ENCODE measurements at places on chromosomes 2 and 18. TPM values are rescaled to one million over a fixed set of nuclear protein-coding genes. Genes with fewer than 3 reads are reported as not detected.
A peak's percentile ranks its signal among the peaks of the same experiment; 100 is the strongest.

CDK15 gene
- 0.61 TPM for total RNA-seq

GAD1 gene
- 0.44 TPM for total RNA-seq

PLGLB2 gene
- 0.86 TPM for total RNA-seq

MLPH gene
- total RNA-seq: 4.3 TPM

MTCL1 gene
- 100 TPM for total RNA-seq

ALPP gene
- total RNA-seq: 0.34 TPM

NYAP2 gene
- 0.32 TPM for total RNA-seq

AKAIN1 gene
- 14.1 TPM for total RNA-seq

PDE1A gene
- 4.2 TPM for total RNA-seq

TXNDC2 gene
- total RNA-seq: not detected

CROCC2 gene
- not detected for total RNA-seq

ALLC gene
- total RNA-seq: not detected

IL37 gene
- not detected for total RNA-seq

DNA sequence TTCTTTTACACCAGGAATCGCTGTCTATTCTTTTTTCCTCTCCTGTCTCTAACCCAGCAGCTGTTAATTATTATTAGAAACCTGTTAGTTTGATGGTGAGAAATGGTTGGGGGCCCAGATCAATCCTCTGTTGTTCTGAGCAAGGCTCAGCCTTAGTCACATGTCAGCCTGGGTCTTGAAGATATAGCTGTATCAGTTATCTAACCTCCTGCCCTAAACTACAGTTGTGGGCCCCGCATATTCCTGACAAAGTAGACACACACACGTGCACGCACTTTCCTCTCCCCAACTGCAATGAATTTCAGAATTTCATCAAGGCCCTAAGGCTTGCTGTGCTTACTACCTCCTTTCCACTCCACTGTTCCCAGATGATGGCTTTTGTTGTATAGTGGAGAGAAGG, 54.6 kb downstream of the OLA1 start:
- DNase-seq: no peak

- DNase-seq: no peak
Measured at GRCh38 chr2:134919341-134920210, 954 bp downstream of the CCNT2 start.

DNA sequence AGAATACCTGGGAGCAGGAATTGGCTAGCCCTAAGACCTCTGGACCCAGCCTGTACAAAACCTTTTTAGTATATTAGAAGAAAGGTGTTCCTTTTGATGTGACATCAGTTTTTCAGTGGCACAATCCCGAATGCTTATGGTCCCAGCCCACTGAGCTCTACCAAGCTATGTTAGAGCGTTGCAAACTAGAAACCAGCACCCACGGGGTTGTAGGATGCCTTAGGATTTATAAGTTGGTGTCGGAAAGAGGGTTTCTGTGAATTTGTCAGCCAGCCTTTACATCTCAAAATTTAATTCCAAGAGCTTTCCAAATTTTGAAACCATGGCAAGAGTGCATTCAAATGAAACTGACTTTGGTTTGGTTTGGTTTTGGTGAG, 499 bp upstream of the LMAN1 start:
- DNase-seq: no peak

DNA sequence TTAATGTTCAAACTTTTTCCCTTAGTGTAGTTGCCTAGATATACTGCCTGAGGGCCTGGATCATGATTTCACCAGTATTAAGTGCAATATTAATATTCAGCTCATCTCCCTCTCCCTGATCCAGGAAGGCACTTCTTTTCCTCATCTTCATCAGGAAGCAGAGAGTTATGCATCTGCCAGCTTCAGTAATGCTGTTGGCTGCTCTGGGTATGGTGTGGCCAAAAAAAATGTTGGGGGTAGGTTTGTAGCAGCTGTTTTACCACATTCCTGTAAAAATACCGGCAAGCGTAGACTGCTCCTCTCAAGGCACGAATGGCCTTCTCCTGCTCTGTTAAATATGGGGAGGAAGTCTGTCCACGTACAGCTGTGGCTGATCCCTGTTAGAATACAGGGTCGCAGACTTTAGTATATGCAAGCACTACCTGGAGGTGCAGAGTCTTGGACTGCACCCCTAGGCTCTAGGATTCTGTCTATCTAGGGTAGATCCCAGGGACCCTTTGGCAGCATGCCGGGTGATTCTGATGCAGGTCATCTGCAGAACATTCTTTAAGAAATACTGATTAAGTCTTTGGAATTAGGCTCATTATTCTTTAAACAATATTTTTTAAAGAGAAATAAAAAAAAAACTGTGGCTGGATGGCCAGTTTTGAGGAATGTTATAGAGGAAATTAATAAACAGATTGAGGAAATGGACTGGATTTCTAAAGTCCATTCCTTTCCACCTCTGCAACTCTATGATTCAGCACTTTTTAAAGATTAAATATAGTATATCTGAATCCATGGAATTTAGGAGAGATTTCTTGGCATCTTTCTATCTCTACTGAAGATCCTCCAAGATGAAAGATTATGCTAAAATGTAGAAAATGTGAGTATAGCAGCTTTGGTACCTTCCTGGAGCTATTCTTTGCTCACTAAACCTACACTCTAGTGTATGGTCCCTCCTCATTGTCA, 21.0 kb upstream of the GLS start:
- no peak for DNase-seq

GRCh38 chr2:122542646-122543045, 787.2 kb downstream of the TSN start:
- DNase-seq: no peak

DNA sequence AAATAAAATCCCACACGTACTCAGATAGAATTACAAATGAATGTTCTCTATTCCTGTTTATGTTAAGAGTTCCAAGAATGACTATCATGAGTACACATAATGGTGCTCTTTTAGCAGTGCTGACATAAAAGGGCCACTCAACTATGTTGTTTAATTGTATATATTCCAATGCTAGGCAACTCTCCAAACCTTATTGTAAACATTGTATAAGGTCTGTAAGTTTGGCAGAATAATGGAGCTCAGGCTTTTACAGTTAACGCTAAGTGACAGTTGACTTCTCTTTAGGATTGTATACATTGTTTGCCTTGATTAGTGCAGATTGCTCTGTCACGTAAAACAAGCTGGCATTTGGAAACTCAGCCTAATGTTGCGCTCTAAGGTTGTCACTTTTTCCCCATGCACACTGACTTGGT, 20.8 kb downstream of the RBMS1 start:
- DNase-seq: no peak

DNA sequence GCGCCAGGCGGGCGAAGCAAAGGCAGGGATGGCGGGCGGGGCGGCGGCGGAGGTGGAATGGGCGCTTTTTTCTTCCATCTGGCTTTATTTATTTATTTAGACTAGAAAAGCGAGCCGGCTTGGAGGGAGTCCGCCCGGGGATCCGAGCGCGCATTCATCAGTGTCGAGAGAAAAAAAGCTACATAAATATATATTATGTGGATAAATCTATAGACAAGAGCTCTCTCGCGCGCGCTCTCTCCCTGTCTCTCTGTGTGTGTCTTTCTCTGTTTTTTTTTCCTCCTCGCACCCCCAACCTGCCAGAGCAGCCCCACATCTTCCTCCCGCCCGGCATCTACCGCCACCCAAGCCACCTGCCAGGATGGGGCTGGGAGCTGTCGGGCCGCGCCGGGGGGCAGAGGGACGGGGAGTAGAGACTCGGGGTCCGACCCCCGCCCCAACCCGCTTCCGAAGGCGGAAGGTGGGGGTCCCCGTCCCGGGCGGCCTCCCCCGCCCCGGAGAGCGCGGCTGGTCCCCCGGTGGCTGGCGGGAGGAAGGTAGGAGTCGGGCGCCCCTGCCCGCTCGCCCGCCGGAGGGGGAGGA, 972 bp upstream of the CELF4 start:
- DNase-seq: peak; percentile 55

- DNase-seq: no peak
Measured at GRCh38 chr2:235780401-235780800, 286.6 kb downstream of the AGAP1 start.

GRCh38 chr2:158822193-158822592, 27.1 kb downstream of the DAPL1 start:
- no peak for DNase-seq

DNA sequence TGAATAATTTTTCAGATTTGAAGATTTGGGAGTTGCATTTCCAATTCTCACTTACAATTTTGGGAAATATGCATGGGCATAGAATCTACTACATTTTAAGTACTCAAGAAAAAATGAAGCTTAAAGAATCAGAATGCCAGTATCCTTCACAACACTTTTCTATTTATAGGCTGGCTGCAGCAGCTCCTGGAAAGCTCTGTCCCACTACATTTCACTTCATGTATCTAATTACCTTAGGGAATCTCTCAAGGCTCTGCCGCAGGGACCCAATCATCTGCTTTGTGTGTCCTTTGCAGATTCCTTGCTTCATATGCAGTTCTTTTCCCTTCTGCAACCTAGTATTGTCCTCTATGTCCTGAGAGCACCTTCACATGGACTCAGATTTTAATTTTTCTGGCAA, 102.9 kb downstream of the NUP35 start:
- DNase-seq: peak; percentile 27

- DNase-seq: no peak
Measured at GRCh38 chr18:63962137-63962536, 7.7 kb upstream of the SERPINB8 start.

GRCh38 chr2:30037016-30037415, 109.8 kb upstream of the YPEL5 start:
- no peak for DNase-seq

GRCh38 chr2:9655441-9656269, 24.9 kb upstream of the YWHAQ start:
- DNase-seq: no peak

- no peak for DNase-seq
Measured at GRCh38 chr2:223976635-223977226, 19.5 kb downstream of the MRPL44 start.

- DNase-seq: no peak
Measured at GRCh38 chr2:124698979-124699565, 674.0 kb downstream of the CNTNAP5 start.

DNA sequence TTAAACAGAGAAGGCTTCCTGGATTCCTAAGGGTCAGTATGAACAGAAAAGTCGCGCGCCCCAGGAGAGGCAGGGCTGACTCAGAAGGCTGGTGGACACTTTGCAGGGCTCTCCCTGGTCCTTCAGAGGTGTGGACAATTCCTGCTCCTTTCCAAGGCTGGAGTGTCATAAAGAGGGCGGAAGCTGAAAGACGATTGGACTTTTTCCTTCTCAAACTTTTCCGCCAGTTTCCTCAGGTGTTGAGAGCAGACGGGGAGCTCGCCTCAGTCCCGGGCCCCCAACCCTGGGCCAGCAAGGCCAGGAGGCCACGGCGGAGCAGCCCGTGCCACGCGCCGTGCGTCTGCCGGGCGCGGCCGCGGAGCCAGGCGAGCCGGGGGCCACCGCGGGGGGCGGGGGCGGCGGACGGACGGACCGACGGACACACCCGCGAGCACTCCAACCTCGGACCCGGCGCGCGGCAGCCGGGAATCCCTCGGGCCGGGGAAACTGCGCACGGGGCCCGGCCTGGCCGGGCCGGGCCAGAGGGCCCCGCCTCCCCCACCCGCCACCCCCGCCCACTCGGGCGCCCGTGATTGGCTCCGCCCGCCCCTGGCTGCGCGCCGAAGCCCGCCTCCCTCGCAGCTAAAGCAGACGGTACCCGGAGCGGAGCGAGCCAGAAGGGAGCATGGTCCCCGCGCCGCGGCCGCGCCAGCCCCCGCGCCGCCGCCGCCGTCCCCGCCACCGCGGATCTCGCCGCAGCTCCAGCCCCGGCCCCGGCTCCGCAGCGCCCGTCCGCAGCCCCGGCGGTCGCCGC, at the start of gene KLHL29:
Gene KLHL29, plus strand, starts transcription at position 629 of the 793 bp plus-strand sequence. CDS start 177,018 bp downstream, outside the sequence.
- peak; percentile 80 for DNase-seq

DNA sequence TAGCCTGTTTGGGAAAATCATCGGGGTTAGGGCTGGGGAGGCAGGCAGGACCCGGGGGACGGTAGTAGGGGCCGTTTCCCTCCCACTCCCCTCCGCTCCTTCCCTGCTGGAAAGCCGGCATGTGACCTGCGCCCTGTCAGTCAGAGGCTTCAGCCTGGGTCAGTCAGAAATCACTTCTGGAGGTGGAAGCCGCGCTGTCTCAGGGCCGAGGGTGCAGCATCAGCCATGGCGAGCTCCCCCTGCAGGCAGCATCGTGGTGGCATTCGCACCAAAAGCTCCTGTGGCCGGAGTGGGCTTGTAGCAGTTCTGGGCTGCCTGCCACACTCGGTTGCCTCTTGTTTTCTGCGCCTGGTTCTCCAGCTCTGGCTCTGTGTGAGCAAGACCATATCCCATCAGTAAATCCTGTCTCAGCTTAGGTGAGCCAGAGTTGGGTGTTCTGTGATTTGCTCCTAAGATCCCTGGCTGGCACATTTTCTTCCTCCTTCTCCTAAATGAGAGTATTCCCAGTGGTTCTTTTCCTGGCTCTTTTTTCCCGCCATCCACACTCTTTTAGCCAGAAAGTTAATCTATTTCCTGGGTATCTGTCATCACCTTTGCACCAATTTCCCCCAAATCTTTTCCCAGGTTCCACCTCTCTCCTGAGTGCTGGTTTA, 123.9 kb upstream of the CD302 start:
- peak; percentile 94 for DNase-seq

GRCh38 chr2:119435953-119436297, 4.3 kb downstream of the TMEM37 start:
- DNase-seq: no peak

- peak; percentile 58 for DNase-seq
Measured at GRCh38 chr18:25467226-25467987, 115.4 kb upstream of the ZNF521 start.

GRCh38 chr18:13570856-13571495, 155.4 kb downstream of the FAM210A start:
- no peak for DNase-seq

GRCh38 chr18:49875783-49876182, 62.5 kb upstream of the ACAA2 start:
- no peak for DNase-seq

- no peak for DNase-seq
Measured at GRCh38 chr2:176364273-176364977, 95.2 kb downstream of the MTX2 start.

DNA sequence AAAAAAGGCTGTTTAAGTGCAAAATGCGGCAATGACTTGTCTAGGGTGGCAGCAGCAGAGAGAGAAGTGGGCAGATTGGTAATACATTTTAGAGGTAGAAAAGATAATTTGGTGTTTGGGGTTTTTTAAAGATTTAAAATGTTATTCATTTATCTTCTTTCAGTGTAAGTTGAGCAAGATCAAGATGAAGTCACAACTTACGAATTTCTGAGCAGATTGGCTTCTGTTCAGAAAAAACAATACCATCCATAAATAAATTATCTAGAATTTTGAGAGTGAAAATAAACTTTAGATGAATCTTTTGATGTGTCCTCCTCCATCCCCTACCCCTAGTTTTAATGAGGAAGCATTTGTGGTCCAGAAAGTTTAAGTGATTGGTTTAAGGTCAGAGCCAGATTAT, 47.9 kb upstream of the FAM171B start:
- no peak for DNase-seq

GRCh38 chr2:202135091-202135874, 62.2 kb downstream of the KIAA2012 start:
- no peak for DNase-seq

- DNase-seq: no peak
Measured at GRCh38 chr2:25938345-25938744, 44.0 kb downstream of the KIF3C start.

GRCh38 chr18:8949206-8949605, 153.3 kb upstream of the NDUFV2 start:
- peak; percentile 68 for DNase-seq
